ENCODE measurements at places on chromosomes 1 and 21.

GRCh38 chr1:78640462-78640861 lies 9.2 kb upstream of the IFI44 start:
- DNase-seq, result no peak

DNA sequence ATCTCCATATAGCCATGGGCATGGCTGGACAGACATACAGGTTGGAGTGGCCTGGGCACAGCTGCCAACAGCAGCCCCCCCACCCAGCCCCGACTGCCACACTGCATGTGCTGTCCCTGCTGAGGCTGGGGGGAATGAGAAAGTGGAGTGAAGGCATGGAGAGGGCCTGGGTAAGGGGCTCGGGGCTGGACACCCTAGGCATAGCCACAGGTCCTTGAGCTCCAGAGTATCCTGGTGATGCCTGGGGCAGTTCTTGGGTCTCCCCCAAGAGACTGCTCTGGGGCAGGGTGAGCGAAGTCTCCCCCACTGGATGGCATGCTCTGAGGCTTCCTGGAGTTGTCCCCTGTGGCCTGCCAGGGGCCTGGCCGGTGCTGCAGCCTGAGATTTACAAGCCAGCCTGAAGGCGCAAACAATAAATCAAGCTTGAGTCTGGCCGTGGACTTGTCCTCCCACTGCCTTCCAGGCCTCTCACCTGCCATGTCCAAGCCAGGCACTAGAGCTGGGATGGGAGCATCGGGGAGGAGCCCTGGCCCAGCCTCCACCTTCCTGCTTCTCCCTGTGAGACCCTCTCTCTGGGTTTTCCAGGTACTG lies 53.6 kb downstream of the FOXO6 start:
- DNase-seq, result no peak

GRCh38 chr1:193308438-193308837 lies 122.0 kb upstream of the B3GALT2 start:
- no peak for DNase-seq

- DNase-seq, result no peak
These were observed 23.2 kb downstream of the DMBX1 start for GRCh38 chr1:46512792-46513190.

GRCh38 chr1:59076612-59077011 lies 220.3 kb upstream of the FGGY start:
- no peak for DNase-seq

GRCh38 chr1:161421456-161421855 lies 53.8 kb upstream of the CFAP126 start:
- no peak for DNase-seq

GRCh38 chr1:193065954-193066353 lies 6.5 kb downstream of the RO60 start:
- no peak for DNase-seq

DNA sequence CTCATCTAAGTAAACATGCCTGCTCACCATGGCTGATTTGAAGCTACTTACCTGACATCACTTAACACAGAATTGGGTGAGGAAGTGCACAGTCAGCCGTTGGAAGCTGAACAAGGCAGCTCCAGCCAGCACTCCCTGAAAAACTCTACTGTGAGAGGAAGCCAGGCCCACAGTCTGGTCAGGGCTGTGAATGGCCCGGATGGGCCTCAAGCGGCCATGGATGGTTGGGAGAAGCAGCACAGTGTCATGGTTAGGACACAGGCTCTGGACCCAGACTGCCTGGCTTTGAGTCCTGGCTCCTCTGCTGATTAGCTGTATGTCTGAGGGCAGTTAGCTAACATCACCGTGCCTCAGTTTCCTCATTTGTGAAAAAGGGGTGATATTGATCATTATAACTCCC lies 267.8 kb downstream of the GRIK3 start:
- DNase-seq, result no peak

GRCh38 chr1:2494323-2494693 lies 18.2 kb downstream of the PLCH2 start:
- DNase-seq, result no peak

DNA sequence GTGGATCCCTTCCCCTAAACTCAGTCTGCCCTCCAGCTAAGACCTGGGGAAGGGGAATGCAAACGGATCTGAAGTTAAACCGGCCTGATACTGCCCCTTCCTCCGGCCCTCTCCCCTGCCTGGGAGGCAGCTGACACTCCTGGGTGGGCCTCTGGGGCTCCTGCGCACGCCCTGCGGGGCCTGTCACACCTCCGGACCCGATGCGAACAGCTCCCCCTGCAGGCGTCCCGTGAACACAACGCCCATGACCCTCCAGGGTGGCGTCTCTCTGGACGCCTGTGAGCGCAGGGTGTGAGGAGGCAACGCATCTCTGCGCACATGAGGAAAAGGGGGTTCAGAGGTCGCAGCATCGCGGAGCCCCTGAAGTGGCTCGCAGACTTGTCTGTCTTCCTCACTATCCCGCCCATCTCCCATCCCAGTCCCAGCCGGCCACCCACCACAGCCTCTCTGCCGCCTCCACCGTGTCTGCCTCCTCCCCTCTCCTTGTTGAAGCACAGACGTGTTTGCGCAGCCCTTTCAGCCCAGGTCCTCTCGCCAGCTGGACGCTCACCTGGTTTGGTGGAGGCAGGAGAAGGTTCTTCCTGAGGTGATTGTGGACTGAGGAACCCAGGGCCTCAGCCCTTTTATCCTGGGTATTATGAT lies 421 bp upstream of the LCE3A start:
- DNase-seq, result no peak

GRCh38 chr21:45284456-45284741 lies 3.3 kb downstream of the POFUT2 start:
- no peak for DNase-seq

DNA sequence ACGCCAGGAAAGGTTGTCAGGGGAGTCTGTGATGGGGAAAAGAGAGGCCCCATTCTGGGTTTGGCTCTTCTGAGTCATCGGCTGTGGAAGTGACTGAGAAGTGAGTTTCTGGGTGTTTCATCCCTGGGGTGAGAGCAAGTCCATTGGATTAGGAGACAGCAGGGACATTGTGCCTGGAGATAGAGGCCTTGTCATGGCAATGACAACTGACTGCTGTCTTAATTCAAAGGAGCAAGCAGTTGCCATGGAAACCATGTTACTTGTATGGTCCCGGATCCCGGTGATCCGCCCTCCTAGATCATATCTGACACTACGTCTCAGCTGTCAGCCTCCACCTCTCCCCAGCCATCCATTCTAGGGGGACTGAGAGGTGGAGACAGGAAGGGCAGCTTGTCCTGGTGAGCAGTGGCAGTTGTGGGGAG lies 34.4 kb downstream of the KIAA0040 start:
- no peak for DNase-seq

DNA sequence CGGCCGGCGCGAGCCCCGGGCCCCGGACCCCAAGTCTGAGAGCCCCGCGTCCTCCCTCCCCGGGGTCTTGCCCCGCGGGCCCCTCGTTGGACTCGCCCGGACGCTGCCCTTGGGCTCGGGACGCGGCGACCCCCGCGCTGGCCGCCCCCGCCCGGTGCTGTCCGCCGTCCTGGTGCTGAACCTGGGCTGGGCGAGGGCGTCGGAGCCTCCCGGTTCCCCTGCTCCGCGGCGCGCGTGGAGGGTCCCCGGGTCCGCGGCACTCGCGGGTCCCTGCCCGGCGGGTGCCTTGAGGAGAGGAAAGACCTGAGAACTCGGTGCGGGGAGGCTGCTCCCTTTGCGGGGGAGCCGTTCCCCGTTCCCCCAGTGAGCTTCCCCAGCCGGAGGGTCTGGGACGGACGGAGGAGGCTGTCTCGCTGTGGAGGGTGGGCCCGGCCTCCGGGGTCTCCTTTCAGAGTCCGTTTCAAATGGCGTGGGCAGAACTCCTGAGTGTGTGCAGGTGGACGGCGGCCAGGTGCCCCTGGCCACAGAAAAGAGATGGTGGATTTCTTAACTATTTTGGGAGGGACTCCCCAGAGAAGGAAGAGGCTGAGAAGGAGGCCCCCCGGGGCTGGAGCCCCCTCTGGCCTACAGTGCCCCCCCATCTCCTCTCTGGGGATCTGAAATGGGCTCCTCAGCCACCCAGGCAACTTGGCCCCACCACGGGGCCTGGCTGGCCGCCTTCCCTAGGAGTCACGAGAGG lies 595 bp downstream of the GABRD start:
- no peak for DNase-seq

- no peak for DNase-seq
These were observed 15.6 kb downstream of the PDE9A start for GRCh38 chr21:42669041-42669440.

DNA sequence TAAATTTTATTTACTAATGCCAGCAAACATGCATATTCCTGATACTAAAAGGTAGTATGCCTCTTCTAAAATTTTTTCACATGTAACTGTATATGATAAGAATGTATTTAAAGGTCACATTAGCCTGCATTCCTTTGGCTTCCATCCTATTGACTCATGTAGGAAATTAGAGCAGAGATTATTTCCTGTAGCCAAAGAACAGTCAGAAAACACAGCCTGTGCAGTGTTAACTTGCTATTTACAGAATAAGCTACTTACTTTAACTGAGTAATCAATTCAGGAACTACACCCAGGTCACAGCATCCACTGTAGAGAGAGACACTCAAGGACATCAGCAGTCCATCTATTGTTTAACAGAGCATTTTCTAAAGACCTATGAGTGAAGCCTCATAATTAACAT lies 154.5 kb upstream of the ADGRL4 start:
- DNase-seq, result no peak

GRCh38 chr1:14366091-14367018 lies 232.1 kb upstream of the KAZN start:
- no peak for DNase-seq

All from GF-D8 (cell line).